ENCODE measurements at places on chromosomes 1 and 21. TPM values are rescaled to one million over a fixed set of nuclear protein-coding genes. Genes with fewer than 3 reads are reported as not detected.

Gene RGS16
- 1.9 TPM for polyA plus RNA-seq

- peaks cover 7% of the 10 kb centered on the region for H3K36me3 ChIP-seq
- no peak overlapping the region for H3K4me3 ChIP-seq
- peaks cover 4% of the 10 kb centered on the region for H3K27me3 ChIP-seq
- H3K27ac ChIP-seq = no peak overlapping the region
Measured at GRCh38 chr1:38152351-38153065, 105.9 kb upstream of the POU3F1 start.

DNA sequence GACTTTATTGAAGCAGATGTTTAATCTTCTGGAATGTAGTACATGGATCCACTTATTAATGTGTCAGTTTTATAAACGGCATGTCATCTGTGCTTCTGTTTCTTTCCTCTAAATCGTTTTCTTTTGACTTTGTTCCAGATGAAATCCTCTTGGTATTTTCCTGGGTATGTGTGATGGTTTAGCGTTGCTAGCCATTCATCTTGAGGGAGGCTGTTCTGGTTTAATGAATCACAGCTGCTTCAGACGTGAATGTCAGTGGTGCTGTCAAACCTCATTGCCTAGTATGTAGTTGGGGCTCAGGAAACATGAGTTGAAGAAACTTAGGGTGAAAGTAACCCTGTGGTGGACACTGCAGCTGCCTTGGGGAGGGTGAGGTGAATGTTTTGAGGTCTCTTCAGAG is 33.2 kb downstream of the KCNK1 start:
- H3K27ac ChIP-seq = no peak overlapping the region
- no peaks in the 10 kb centered on the region for H3K27me3 ChIP-seq
- no peak overlapping the region for H3K4me3 ChIP-seq
- H3K36me3 ChIP-seq = no peaks in the 10 kb centered on the region
- DNase-seq = no peak

DNA sequence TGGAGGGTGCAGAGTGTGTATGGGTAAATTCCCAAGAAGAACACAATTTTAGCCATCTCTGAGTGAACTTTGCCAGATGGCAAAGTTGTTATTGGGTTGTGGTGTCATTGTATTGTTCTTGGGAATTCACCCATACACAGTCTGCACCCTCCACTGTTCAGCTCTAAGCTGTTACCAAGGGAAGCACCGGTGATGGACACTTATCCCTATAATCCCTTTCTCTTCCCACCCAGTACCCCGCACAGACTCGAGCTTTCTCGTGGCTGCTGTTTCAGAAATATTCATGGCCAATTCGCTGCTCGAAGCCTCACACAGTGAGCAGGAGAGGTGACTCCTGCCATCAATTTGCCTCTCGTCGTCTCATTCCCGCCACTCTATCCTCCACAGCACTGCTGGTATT is 95.7 kb upstream of the PALMD start:
- no peak overlapping the region for H3K4me3 ChIP-seq
- no peak for DNase-seq
- H3K27ac ChIP-seq = no peak overlapping the region
- H3K4me1 ChIP-seq = no peaks in the 10 kb centered on the region
- no peaks in the 10 kb centered on the region for H3K36me3 ChIP-seq

Gene NPPB
- polyA plus RNA-seq = not detected

Gene OR2T29
- polyA plus RNA-seq = 0.26 TPM

DNA sequence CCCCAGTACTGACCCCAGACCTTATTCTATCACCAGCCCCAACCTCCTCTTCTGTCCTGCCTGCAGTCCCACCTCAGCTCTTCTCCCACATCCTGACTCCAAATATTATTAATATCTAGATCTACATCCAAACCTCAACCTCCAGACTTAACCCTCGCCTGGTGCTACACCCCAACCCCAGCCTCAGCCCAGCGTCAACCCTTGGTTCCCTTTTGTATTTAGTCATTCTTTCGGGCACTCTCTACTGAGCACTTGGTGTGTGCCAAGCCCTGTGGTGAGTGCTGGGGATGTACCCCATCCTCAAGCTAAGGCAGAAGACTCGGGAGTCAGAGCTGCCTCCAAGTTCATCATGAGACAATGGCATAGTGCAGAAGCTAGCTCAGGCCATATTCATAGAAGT is 1.1 kb downstream of the SHISAL2A start:
- peak overlapping the region; percentile 98 for H3K4me3 ChIP-seq
- DNase-seq = peak; percentile 18
- peaks cover 13% of the 10 kb centered on the region for H3K36me3 ChIP-seq
- H3K27me3 ChIP-seq = no peaks in the 10 kb centered on the region
- peak overlapping the region; percentile 99 for H3K27ac ChIP-seq

Gene TNFRSF8
- polyA plus RNA-seq = not detected

Gene COX20
- 33.5 TPM for polyA plus RNA-seq

Gene CR2
- 78.0 TPM for polyA plus RNA-seq

Gene CYP2J2
- not detected for polyA plus RNA-seq

DNA sequence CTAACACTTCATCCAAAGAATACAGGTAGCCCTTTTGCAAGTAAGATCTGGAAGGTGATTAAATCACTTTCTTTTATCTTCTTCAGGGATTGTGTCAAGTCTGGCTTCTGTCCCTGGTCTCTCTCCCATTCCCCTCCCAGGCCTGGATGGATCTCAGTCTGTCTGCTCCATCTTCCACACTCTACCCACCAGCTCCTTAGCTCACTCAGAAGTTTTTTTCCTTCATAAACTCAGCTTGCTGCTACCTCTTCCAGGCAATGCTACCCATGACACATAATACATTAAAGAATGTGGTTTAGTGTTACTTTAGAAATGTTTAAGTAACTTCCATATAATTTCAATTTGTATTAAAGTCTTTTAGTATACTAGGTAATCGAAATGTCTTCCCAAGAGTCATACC is 133.1 kb downstream of the AKT3 start:
- peaks cover 8% of the 10 kb centered on the region for H3K4me1 ChIP-seq
- no peaks in the 10 kb centered on the region for H3K27me3 ChIP-seq
- DNase-seq = no peak
- no peak overlapping the region for H3K27ac ChIP-seq
- H3K4me3 ChIP-seq = no peak overlapping the region

DNA sequence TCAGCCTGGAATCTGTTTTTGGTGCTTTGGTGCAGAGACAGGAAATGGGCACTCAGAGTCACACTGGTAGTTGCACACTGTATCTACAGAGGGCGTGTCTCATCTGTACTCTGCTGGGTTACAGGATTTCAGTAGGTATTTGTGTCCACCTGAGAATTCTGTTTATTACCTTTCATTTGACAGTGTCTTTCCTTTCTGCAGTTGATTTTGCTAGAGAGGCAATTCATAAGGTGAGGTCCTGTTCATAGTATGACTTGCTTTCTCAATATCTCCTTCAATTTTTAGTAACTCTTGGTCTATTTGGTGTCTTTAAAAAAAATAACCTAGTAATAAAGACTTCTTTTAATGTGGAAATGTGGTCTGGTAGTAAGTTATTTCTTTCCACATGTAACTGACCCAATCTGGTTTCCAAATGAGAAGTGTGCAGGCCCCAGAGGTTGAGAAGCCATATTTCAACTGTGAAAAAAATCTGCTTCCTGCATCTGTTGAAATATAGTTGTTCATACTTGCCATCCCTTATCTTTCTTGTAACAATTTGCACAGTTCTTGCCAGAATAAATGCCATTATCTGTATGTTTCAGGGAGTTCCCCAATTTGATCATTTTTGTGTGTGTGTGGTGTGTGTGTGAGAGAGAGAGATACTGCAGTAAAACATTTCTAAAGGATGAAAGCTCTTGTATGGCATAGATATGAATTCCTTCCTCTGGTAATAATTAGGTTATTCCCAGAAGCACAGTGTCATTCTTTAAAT is 78.4 kb upstream of the DNAJC6 start:
- peaks cover 12% of the 10 kb centered on the region for H3K27me3 ChIP-seq
- no peaks in the 10 kb centered on the region for H3K4me1 ChIP-seq
- peaks cover 5% of the 10 kb centered on the region for H3K36me3 ChIP-seq
- no peak overlapping the region for H3K4me3 ChIP-seq
- H3K27ac ChIP-seq = no peak overlapping the region

GRCh38 chr1:33155877-33156538 is 25.8 kb downstream of the TRIM62 start:
- H3K27me3 ChIP-seq = no peaks in the 10 kb centered on the region
- peaks cover 6% of the 10 kb centered on the region for H3K36me3 ChIP-seq

- peaks cover 42% of the 10 kb centered on the region for H3K4me1 ChIP-seq
- no peaks in the 10 kb centered on the region for H3K36me3 ChIP-seq
- no peak for DNase-seq
- peak overlapping the region; percentile 99 for H3K27ac ChIP-seq
Measured at GRCh38 chr1:23727362-23727811, 15.9 kb upstream of the ELOA start.

- no peaks in the 10 kb centered on the region for H3K36me3 ChIP-seq
- DNase-seq = no peak
- H3K27ac ChIP-seq = no peak overlapping the region
- no peak overlapping the region for H3K4me3 ChIP-seq
Measured at GRCh38 chr1:240310226-240310925, 218.7 kb downstream of the FMN2 start.

Gene CMPK1
- polyA plus RNA-seq = 169 TPM

DNA sequence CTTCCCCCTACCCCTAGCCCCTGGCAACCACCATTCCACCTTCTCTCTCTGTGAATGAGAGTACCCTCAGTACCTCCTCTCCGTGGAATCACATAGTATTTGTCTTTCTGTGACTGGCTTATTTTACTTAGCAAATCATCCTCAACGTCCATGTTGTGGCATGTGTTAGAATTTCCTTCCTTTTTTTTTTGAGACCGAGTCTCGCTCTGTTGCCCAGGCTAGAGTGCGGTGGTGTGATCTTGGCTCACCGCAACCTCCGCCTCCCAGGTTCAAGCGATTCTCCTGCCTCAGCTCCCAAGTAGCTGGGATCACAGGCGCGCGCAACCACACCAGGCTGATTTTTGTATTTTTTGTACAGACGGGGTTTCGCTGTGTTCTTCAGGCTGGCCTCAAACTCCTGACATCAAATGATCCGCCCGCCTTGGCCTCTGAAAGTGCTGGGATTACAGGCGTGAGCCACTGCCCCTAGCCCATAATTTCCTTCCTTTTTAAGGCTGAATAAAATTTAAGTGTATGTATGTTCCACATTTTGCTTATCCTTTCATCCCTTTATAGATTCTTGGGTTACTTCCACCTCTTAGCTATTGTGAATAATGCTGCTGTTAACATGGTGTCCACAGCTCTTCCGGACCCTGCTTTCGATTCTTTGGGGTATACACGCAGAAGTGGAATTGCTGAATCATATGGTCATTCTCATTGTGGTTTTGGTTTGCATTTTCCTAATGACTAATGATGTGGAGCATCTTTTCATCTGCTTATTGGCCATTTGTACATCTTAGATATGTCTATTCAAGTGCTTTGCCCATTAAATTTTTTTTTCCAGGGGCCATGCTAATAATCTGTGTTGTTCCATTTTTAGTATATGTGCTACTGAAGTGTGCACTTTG is 32.3 kb downstream of the ERRFI1 start:
- H3K4me3 ChIP-seq = peak overlapping the region; percentile 38
- H3K27me3 ChIP-seq = no peaks in the 10 kb centered on the region
- DNase-seq = no peak

GRCh38 chr1:148353461-148354283 is 129.4 kb downstream of the PPIAL4G start:
- peaks cover 78% of the 10 kb centered on the region for H3K27me3 ChIP-seq
- no peak overlapping the region for H3K27ac ChIP-seq
- DNase-seq = no peak
- H3K4me3 ChIP-seq = no peak overlapping the region

Gene PGLYRP4
- polyA plus RNA-seq = not detected

GRCh38 chr1:233189526-233189925 is 106.0 kb downstream of the PCNX2 start:
- H3K4me1 ChIP-seq = no peaks in the 10 kb centered on the region
- no peak overlapping the region for H3K27ac ChIP-seq
- H3K27me3 ChIP-seq = no peaks in the 10 kb centered on the region

Gene LCE2C
- polyA plus RNA-seq = not detected

DNA sequence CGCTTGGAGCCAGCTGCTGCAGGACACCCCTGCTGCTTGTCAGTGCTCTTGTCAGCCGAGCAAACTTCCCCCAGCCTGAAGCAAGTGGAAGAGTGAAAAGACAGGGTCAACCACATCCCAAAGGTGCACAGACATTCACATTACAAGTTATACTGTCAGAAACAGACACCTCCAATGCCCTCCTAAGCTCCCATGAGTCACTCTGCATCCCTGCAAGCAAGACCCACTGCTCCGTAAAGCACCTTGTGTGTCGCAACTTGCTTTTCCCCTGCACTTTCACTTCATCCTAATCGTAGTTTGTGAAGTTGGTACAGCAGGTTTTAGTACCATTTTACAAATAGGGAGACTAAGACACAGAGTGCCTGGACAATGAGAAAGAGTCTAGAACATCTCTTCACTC is 51.1 kb downstream of the KCNH1 start:
- H3K27ac ChIP-seq = no peak overlapping the region
- peaks cover 9% of the 10 kb centered on the region for H3K27me3 ChIP-seq
- no peak overlapping the region for H3K4me3 ChIP-seq

DNA sequence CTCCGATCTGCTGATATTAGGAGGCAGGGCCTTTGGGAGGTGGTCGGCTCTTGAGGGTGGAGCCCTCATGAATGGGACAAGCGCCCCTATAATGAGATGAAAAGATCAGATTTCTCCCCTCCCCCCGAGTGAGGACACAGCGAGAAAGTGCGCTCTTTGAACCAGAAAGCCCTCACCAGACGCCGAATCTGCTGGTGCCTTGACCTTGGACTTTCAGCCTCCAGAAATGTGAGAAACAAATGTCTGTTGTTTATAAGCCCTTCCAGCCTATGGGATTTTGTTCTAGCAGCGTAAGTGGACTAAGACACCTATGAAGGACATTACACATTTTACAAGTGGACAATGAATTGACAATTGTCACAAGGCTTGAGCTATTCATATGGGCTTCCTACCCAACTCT is 80.2 kb downstream of the RIPK4 start:
- H3K4me3 ChIP-seq = no peak overlapping the region
- no peaks in the 10 kb centered on the region for H3K4me1 ChIP-seq
- no peak for DNase-seq
- H3K27ac ChIP-seq = no peak overlapping the region

- peak within 1 kb of the TSS; percentile 77 for H3K27ac ChIP-seq
- no peaks in the 10 kb centered on the region for H3K36me3 ChIP-seq
- peak within 1 kb of the TSS; percentile 83 for H3K4me3 ChIP-seq
- H3K27me3 ChIP-seq = no peaks in the 10 kb centered on the region
Measured at GRCh38 chr1:44031252-44032169, at the start of gene SLC6A9. Gene SLC6A9 (minus strand): TSS chr1:44031462. CDS start chr1:44024277, 7,185 bp downstream.

- H3K4me3 ChIP-seq = no peak overlapping the region
- H3K4me1 ChIP-seq = no peaks in the 10 kb centered on the region
- H3K27me3 ChIP-seq = peaks cover 33% of the 10 kb centered on the region
- no peaks in the 10 kb centered on the region for H3K36me3 ChIP-seq
- DNase-seq = no peak
Measured at GRCh38 chr1:36857754-36858153, 176.6 kb downstream of the GRIK3 start.

Measured in naive B cell (primary cell).